ENCODE measurements at places on chromosomes 6 and 20.

GRCh38 chr6:6981681-6982322 is 126.0 kb upstream of the RREB1 start:
- DNase-seq, result no peak

- no peak for DNase-seq
These were observed 20.7 kb upstream of the ASIP start for GRCh38 chr20:34220561-34220960.

DNA sequence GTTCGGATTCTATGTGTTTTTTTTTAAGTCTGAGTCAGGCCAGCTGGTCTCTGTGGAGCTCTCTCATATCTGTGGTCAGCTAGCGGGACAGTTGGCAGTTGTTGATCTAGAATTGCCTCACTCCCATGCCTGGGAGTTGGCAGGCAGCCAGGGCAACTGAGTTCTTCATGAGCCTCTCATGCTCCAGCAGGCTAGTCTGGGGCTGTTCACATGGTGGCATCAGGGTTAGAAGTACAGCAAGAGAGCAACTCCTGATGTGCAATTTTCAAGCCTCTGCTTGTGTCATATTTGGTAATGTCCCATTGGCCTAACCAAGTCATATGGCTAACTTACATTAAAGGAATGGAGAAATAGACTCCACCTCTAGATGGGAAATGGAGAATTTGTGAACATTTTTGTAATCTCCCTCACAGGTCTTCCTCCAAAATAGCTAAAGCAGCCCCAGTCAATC is 6.7 kb upstream of the IFT52 start:
- DNase-seq, result no peak

- no peak for DNase-seq
These were observed 68.0 kb upstream of the QKI start for GRCh38 chr6:163346497-163346961.

- no peak for DNase-seq
These were observed 30.8 kb upstream of the KLHL31 start for GRCh38 chr6:53696341-53696740.

DNA sequence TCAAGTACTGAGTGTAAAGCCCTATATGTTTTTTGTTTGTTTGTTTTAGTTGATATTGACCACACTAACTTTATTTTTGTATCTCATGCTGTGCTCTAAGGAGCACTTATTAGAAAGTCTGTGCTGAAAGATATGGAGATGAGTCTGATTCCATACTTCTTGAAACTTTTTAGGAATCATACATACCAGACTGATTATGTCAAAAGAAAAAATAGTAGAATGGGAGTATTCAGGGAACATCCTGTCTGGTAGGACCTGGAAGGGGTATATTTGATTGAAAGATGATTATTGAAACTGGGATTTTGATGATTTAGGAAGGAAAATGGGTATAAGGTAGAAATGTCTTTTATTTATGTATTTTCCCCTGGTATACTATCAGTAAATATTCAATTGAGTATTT is 111.4 kb downstream of the QKI start:
- DNase-seq, result no peak

DNA sequence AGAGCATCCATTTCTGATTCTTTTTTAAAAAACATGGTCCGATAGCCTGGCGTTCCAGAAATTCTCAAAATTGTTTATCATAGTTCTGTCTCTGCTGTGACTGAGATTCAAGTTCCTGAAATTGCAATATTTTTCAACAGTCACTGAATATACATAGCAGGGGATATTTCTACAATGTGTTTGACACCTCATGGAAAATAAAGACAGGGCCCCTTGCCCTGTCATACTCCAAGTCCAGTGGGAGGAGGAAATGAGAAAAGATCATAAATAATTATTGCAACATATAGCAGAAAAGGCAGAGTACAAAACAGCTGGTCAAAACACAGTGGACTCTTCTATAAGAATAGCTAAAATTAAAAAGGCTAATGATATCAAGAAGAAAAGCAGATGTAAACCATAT is 234.8 kb upstream of the SPTLC3 start:
- DNase-seq, result peak; percentile 75

DNA sequence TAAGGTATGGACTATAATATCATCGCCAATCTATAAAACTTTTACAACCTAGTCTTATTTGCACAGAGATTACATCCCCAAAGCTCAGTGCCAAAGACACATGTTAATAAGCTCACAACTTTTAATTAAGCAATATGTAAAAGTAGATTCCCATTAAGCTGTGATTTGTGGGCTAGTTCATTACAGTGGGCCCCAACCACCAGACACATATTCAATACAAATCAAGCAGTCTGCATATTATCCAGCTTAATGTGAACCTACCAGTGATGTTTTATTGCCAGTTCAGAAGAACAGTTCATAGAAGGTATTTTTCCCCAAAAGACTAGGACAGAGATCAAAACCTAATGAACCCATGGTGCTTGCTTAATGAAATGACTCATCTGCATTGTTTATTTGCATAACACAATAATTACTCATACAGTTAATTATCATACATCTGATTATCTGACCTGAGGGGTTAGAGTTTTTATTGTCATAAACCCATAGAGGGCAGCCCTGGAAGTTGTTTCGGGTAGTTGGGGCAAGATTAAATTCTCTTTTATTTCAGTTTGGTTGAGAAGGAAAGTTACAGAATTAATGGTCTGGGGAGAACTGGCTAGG is 831.0 kb downstream of the TFAP2A start:
- DNase-seq, result no peak

DNA sequence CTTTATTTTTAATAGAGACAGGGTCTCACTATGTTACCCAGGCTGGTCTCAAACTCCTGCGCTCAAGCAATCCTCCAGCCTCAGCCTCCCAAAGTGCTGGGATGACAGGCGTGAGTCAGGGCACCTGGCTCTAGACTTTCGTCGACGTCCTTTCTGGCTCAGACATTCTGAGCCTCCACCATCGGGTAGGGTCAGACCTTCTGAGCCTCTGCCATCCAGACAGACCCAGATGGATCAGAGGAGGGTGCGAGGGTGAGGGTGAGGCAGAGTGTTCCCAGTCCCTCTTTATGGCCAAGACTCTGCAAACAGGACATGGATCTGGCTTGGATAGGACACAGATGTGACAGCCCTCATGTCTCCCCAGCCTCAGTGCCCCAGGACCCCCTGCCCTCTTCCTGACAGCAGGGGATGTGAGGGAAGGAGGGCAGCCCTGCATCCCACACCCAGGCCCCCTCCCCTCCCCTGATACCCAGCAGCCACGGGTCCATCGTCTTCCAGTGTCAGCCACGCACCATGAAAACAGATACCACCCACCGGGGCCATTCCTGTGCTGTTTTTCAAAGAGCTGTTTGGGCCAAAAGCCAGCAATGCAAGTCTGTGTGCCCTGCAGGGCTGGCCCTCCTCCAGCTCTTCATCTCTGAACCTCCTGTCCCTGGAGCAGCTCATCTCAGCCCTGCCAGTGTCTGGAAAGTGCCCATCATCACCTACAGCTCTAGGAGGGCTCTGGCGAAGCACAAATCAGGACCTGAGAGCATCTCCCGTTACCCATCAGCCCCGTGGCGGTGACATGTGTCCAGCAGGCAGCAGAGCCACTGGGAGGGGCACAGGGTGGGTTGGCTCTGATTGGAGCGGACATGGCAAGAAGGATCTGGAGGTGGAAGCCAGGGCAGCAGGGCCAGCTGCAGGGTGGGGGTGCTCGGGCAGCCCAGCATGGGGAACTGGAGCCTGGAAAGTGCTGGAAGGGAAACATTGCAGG is 208.4 kb downstream of the PREX1 start:
- DNase-seq, result no peak

GRCh38 chr6:168300975-168301647 is 18.5 kb downstream of the DACT2 start:
- DNase-seq, result no peak

GRCh38 chr20:4491643-4492042 is 230.1 kb upstream of the PRND start:
- DNase-seq, result no peak

DNA sequence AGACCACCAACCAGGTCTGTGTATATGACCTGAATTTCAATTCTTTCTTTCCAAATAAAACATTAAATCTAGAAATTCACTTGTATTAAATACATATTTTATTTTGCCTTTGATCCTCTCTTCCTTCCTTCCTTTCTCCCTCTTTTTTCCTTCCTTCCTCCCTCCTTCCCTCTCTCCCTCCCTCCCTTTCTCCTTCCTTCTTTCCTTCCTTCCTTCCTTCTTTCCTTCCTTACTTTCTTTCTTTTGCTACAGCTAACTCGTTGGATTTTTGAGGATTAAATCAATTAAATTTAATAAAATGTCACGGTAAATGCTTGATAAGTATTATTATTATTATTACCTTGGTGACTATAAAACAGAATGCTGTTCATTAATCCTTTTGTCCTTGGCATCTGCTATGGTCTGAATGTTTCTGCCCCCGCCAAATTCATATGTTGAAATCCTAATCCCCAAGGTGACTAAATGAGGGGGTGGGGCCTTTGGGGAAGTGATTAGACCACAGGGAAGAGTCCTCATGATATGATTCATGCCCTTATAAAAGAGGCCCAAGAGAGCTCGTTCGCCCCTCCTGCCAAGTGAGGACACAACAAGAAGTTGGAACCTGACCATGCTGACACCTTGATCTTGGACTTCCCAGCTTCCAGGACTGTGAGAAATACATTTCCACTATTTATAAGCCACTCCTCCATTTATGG is 67.6 kb upstream of the BTBD3 start:
- DNase-seq, result no peak

GRCh38 chr6:15875797-15876196 is 213.0 kb upstream of the DTNBP1 start:
- DNase-seq, result no peak

DNA sequence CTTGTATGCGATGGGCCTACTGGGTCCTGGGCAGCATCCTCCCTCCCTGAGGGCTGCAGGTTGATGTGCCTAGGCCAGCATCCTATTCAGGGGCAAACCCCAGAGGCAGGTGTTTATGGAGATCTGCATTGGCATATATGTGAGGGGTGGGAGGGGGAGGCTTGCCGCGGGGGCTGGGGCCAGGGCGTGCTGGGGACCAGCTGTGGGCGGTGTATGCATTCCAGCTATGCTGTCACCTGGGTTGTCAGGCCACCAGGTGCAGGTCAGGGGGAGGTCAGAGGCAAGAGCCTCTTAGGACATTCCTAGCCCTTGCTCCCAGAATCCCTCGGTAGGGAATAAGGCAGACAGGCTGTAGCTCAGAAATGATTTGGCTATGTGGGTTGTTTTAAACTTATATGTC is 11.9 kb downstream of the FOXA2 start:
- no peak for DNase-seq

DNA sequence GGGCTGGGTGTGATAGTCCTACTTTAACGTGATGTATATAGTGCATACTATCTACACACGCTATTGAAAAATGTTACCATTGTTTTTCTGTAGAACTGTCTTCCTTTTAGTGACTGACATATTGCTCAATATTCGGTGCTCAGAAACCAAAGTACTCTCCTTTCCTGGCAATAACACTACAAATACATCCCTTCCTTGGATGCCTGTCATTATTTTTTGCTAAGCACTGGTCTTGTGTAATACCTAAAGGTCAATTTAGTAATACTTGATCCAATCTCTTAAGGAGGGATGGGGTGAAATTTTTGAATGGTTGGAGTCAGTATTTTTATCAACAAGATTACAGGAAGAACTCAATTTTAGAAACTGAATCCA is 23.9 kb downstream of the CNR1 start:
- DNase-seq, result no peak

DNA sequence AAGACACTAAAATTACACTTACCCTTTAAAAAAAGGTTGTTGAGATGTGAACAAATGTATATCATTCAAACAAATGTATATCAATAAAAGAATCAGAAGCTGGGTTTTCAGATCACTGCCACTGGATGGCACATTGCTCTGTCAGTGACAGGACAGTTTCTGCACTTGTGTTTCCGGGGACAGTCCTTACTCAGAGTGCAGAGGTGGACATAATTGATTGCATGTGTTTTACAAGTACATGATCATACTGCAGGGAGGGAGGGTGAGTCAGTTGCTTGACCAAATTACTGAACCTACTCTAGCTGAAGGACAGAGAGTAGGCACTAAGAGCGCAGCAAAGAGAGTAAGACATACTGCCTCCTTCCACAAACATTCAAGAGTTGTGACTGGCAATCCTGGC is 302.3 kb downstream of the TENT5A start:
- DNase-seq, result no peak

DNA sequence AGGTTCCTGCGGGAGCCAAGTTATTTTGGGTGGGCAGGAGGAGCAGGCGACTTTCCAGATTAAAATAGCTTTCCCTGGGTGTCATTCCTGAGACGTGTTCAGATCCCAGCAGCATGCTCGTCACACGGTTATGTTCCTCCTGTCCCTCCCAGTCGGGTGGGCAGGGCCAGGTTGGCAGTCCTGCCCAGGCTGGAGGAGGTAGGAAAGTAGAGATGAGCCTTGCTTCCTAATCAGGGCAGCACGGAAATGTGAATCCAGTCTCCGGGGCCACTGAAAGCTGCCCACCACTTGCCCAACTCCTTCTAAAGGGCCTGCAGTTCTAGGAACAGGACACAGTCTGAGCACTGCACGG is 137.0 kb downstream of the MRPL14 start:
- no peak for DNase-seq

GRCh38 chr6:11397622-11398450 is 139.7 kb upstream of the TMEM170B start:
- DNase-seq, result no peak

DNA sequence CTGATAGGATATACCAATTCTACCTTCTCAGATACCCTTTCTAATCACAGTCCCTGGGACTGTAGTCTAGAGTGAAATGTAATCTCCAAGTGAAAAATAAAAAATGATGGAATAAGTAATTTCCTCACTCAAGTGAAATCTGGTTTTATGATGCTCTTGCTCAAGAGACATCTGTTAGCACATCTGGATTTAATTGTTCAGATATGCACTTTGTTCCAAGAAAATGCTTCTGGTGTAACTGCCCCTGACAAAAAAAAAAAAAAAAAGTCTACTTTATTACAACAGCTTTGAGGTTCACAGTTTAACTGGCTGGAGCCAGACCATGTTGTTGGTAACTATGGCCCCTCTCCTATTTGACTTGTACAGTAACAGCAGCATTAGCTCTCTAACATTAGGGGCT is 251.8 kb downstream of the BTBD9 start:
- DNase-seq, result no peak

GRCh38 chr6:37514321-37514771 is 14.7 kb upstream of the CCDC167 start:
- no peak for DNase-seq

DNA sequence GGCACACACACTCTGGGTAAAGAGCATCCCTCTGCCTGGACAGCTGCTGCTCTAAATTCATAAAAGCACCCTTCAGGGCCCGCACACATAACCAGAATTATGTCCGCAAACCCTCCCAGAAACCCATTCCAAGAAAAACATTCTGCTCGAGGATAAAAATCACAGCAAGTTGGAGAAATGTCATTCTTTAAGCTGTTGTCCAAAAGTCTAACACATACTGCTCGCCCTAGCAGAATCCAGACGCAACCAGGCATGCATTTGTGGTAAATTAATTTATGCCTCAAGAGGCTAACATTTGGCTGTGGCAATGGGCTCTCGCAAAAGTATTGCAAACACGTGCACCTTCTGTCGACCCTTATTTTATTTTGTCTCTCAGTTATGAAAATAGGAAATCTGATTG is 116.1 kb upstream of the INSM1 start:
- DNase-seq, result no peak

Data from NCI-H526 (cell line).